ENCODE measurements at places on chromosomes 6 and 20. TPM values are rescaled to one million over a fixed set of nuclear protein-coding genes. Genes with fewer than 3 reads are reported as not detected.

DNA sequence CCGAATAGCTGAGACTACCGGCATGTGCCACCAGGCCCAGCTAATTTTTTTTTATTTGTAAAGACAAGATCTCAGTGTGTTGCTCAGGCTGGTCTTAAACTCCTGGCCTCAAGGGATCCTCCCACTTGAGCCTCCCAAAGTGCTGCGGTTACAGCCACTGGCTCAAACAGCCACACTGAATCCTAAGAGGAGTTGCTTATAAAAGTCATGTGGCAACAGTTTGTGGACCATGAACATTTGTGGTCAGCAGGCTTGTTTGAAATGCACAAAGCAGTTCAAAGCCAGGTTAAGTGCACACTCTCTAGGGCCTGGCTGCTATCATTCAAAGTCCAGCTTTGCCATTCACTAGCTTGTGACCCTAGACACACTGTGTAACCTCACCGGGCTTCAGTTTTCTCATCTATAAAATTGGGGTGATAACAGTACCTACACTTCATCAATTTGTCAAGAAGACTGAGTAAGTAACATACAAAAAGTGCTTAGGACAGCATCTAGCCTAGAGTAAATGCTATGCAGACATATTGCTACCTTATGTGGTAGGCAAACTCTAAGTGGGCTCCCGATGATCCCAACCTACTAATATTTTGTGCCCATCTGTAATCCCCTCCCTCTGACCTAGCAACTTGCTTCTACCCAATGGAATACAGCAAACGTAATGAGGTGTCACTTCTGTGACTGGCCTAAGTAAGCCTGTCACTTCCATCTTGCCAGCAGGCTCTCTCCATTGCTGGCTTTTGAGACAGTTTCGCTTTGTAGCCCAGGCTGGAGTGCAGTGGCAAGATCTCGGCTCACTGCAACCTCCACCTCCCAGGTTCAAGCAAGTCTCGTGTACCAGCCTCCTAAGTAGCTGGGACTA, 122.9 kb downstream of the ZMYND8 start:
- no peaks in the 10 kb centered on the region for H3K27me3 ChIP-seq
- H3K27ac ChIP-seq = no peak overlapping the region
- H3K36me3 ChIP-seq = peaks cover 31% of the 10 kb centered on the region
- no peak for DNase-seq
- H3K4me3 ChIP-seq = no peak overlapping the region
- H3K4me1 ChIP-seq = peaks cover 14% of the 10 kb centered on the region

GRCh38 chr6:157751547-157752200, 71.4 kb upstream of the SNX9 start:
- H3K4me3 ChIP-seq = no peak overlapping the region
- H3K36me3 ChIP-seq = no peaks in the 10 kb centered on the region
- no peak for DNase-seq
- no peaks in the 10 kb centered on the region for H3K27me3 ChIP-seq

GRCh38 chr6:73636048-73636447, 17.7 kb downstream of the SLC17A5 start:
- H3K27me3 ChIP-seq = no peaks in the 10 kb centered on the region
- peaks cover 40% of the 10 kb centered on the region for H3K36me3 ChIP-seq
- peak overlapping the region; percentile 2 for H3K27ac ChIP-seq
- no peak for DNase-seq
- no peaks in the 10 kb centered on the region for H3K4me1 ChIP-seq

DNA sequence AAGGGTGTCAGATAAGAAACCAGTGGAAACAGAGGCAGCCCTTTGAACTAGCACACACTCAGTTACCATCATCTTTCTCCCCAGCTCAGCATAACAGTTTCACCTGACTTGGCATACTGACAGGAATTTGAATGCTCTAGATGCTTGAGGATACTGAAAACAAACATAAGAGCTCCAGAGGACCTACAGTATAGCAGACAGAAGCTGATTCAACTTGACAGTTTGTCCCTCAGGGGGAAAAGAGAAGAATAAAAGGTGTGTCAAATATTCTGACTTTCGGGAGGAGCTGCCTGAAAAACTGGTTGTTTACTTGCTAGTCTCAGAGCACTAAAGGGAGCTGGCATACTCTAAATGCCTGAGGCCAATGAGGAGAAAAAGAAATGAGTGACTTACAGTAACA, 35.1 kb downstream of the EYS start:
- no peaks in the 10 kb centered on the region for H3K27me3 ChIP-seq
- H3K36me3 ChIP-seq = no peaks in the 10 kb centered on the region
- H3K27ac ChIP-seq = no peak overlapping the region
- H3K4me1 ChIP-seq = no peaks in the 10 kb centered on the region

The NEURL2 gene
- total RNA-seq = 4.0 TPM

DNA sequence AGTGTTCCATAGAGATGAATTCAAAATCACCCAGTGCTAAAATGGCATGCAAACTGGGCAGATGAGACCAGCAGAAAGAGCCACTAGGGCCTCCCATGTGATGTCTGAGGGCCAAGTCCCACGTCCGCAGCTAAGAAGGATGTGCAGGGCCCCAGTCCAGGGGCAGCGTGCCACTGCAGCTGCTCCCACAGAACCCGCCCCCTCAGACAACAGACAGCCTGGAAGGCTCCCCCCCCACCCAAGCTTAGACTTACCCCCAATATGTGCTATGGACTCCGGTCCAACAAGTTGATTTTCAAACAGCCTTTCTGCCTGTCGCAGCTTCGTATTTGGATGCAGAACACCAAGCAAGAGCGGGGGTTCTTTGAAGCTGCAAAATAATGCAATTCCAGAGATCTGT, 14.0 kb downstream of the APMAP start:
- no peak overlapping the region for H3K27ac ChIP-seq
- no peaks in the 10 kb centered on the region for H3K4me1 ChIP-seq
- H3K27me3 ChIP-seq = no peaks in the 10 kb centered on the region
- peaks cover 31% of the 10 kb centered on the region for H3K36me3 ChIP-seq
- DNase-seq = peak; percentile 47

- H3K27me3 ChIP-seq = no peaks in the 10 kb centered on the region
- DNase-seq = no peak
- H3K4me1 ChIP-seq = no peaks in the 10 kb centered on the region
- no peak overlapping the region for H3K4me3 ChIP-seq
- no peaks in the 10 kb centered on the region for H3K36me3 ChIP-seq
- H3K27ac ChIP-seq = no peak overlapping the region
Measured at GRCh38 chr6:16020259-16020658, 108.6 kb upstream of the MYLIP start.

The CD24 gene
- not detected for total RNA-seq

- H3K27ac ChIP-seq = peak overlapping the region; percentile 77
- no peaks in the 10 kb centered on the region for H3K27me3 ChIP-seq
- no peak for DNase-seq
- H3K4me1 ChIP-seq = peaks cover 39% of the 10 kb centered on the region
Measured at GRCh38 chr20:46401478-46401860, 4.9 kb downstream of the ELMO2 start.

The RIMS1 gene
- not detected for total RNA-seq

GRCh38 chr6:118980063-118980462, 45.1 kb upstream of the MCM9 start:
- no peaks in the 10 kb centered on the region for H3K36me3 ChIP-seq
- no peak overlapping the region for H3K27ac ChIP-seq
- no peaks in the 10 kb centered on the region for H3K4me1 ChIP-seq
- no peak overlapping the region for H3K4me3 ChIP-seq
- no peaks in the 10 kb centered on the region for H3K27me3 ChIP-seq
- no peak for DNase-seq

GRCh38 chr6:109461733-109462526, 6.4 kb upstream of the MICAL1 start:
- no peaks in the 10 kb centered on the region for H3K27me3 ChIP-seq
- no peak overlapping the region for H3K27ac ChIP-seq
- no peak for DNase-seq
- H3K4me3 ChIP-seq = no peak overlapping the region
- H3K36me3 ChIP-seq = peaks cover 10% of the 10 kb centered on the region

GRCh38 chr6:165939047-165939446, 228.6 kb downstream of the TBXT start:
- no peak overlapping the region for H3K4me3 ChIP-seq
- no peaks in the 10 kb centered on the region for H3K36me3 ChIP-seq
- no peak for DNase-seq
- no peak overlapping the region for H3K27ac ChIP-seq
- H3K27me3 ChIP-seq = no peaks in the 10 kb centered on the region

The RBBP8NL gene
- total RNA-seq = not detected

DNA sequence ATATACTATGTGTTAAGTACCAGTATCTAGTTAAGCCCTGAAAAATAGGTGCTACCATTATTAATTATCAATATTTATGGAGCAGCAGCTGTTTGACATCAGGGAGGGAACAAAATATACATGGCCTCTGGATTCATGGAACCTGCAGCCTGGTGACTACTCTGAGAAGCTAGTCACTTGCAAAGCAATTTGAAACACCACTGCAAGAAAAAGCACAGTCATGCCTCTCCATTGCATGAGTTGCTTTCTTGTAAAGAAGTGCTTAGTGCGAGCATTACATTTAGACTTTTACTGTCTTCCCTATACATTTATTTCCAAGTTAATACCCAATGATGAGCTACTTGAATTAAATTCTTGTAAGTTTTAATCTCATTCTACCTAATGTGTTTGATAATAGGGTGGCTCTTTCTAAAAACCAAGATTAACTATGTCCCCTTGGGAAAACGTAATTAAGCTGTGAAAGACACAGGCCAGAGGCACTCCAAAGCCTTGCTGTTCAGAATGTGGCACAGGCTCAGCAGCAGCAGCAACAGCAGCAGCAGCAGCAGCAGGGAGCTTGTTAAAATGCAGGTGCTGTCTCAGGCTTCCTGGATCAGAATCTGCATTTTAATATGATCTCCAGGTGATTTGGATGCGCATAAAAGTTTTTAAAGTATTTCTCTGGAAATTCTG, 83.6 kb downstream of the PFDN4 start:
- no peaks in the 10 kb centered on the region for H3K36me3 ChIP-seq
- no peak overlapping the region for H3K27ac ChIP-seq
- H3K4me1 ChIP-seq = no peaks in the 10 kb centered on the region
- H3K27me3 ChIP-seq = no peaks in the 10 kb centered on the region
- DNase-seq = no peak

The BFSP1 gene
- total RNA-seq = not detected

DNA sequence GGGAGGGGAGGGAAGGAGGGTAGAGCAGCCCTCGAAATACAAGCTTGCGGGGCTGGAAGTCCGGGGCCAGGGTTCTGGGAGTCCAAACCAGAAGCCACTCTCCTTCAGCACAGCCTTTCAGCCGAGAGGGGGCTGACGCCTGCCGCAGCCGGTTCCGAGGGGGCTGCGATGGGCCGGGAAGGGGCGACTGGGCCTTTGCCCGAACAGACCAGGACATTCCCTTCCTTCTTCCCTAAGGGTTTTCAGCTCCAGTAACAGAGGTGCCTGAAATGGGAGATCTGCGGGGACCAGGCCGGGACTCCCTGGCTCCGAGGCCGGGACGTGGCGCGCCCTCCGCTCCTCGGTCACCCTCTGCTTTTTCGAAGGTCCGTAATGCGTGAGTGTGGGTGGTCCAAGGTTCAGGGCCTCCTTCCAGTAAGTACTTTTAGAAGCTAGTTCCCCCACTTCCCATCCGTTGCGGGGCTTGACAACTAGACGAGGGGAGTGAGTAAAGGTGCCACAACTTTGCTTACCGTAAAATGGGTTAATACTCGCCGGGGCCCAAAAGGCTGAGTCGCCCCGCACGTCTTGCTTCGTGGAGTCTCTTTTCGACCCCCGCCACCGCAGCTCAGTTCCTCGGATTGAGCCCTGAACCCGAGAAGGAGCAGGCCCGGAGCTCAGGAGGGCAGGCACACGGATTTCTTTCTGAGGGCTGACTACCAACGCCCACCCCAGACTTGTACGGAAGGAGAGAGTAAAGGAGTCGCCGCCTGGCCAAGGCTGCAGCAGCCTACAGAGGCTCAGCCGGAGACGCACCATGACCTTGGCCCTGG, 2.9 kb upstream of the OLIG3 start:
- H3K27ac ChIP-seq = no peak overlapping the region
- DNase-seq = no peak
- H3K27me3 ChIP-seq = peaks cover 5% of the 10 kb centered on the region
- H3K36me3 ChIP-seq = no peaks in the 10 kb centered on the region
- H3K4me1 ChIP-seq = peaks cover 18% of the 10 kb centered on the region
- H3K4me3 ChIP-seq = peak overlapping the region; percentile 35

GRCh38 chr6:148235446-148235845, 107.2 kb upstream of the SASH1 start:
- no peaks in the 10 kb centered on the region for H3K36me3 ChIP-seq
- no peaks in the 10 kb centered on the region for H3K27me3 ChIP-seq
- no peak for DNase-seq
- no peak overlapping the region for H3K27ac ChIP-seq
- H3K4me1 ChIP-seq = no peaks in the 10 kb centered on the region
- H3K4me3 ChIP-seq = no peak overlapping the region

The IL17A gene
- not detected for total RNA-seq

The LBP gene
- total RNA-seq = 18.8 TPM

DNA sequence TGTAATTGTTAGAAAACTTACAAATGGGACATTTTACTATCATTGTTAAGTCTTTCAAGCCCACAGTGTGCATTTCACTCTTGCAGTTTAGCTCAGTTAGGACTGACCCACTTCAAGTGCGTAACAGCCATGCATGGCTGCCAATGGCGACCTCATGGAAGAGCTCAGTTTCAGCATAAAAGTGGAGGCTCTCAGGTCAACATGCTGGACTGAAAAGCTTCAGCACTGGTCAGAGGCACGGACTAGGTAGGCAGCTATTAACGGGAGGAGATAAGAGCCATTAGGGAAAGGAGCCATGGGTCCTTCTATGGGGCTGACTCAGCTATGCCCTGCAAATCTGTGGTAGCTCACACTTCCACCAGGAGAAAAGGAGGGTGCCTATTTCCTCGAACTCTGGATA, 101.8 kb downstream of the TTLL2 start:
- H3K4me3 ChIP-seq = no peak overlapping the region
- no peak overlapping the region for H3K27ac ChIP-seq
- no peak for DNase-seq
- H3K36me3 ChIP-seq = no peaks in the 10 kb centered on the region
- no peaks in the 10 kb centered on the region for H3K4me1 ChIP-seq
- no peaks in the 10 kb centered on the region for H3K27me3 ChIP-seq

DNA sequence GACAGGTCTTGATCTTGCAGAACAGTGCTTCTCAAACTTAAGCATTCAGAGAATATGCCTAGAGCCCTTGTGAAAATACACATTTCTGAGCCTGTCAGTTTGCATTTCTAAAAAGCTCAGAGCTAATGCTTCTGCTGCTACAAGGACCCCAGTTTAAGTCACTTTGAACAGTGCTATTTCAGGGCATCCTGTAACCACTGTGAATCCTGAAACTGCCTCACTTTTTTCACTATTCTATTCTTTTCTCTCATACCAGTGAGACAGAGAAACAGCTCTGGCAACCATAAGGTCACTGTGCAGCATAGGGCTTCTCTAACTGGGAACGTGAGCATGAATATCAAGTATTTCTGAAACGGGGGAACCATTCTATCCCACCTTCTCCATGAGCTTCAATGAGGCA, 51.2 kb downstream of the LGSN start:
- no peak for DNase-seq
- H3K27me3 ChIP-seq = no peaks in the 10 kb centered on the region
- H3K4me3 ChIP-seq = no peak overlapping the region
- no peaks in the 10 kb centered on the region for H3K4me1 ChIP-seq

DNA sequence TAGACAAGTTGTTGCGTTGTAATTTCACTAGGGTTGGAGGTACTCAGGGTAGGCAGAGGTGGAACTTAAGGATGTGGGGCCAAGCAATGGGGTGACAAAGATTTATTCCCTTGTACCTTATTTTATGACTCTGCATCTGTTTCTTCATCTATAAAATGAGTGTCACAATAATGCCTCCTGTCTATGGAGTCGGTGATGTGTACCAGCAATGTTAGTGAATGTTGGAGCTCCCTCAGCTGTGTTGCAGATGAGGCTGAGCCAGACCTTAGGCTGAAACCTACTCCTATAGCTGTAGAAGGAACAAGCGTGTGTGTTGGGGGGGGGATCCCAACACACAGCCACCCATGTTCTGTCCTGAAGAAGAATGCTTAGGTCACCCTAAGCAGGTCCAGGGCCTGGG, 4.5 kb downstream of the UBE2C start:
- DNase-seq = no peak
- no peaks in the 10 kb centered on the region for H3K36me3 ChIP-seq
- peak overlapping the region; percentile 94 for H3K27ac ChIP-seq
- peaks cover 11% of the 10 kb centered on the region for H3K4me1 ChIP-seq
- no peak overlapping the region for H3K4me3 ChIP-seq

Data from ascending aorta (tissue), 2 donors.